ENCODE measurements at places on chromosomes 3 and 15.

GRCh38 chr3:58620421-58620820, 43.2 kb upstream of the FAM107A start:
- no peak for DNase-seq

- no peak for DNase-seq
These were observed 207.7 kb upstream of the TRIM42 start for GRCh38 chr3:140470211-140470610.

- no peak for DNase-seq
These were observed 367.3 kb downstream of the EPHA6 start for GRCh38 chr3:97181704-97182103.

GRCh38 chr15:69088300-69088965, 72.0 kb upstream of the GLCE start:
- no peak for DNase-seq

GRCh38 chr3:44995142-44995770, 19.2 kb downstream of the EXOSC7 start:
- DNase-seq, result no peak

- DNase-seq, result no peak
These were observed 4.8 kb downstream of the PLCB2 start for GRCh38 chr15:40302981-40303380.

GRCh38 chr3:9316881-9317361, 45.9 kb upstream of the THUMPD3 start:
- no peak for DNase-seq

DNA sequence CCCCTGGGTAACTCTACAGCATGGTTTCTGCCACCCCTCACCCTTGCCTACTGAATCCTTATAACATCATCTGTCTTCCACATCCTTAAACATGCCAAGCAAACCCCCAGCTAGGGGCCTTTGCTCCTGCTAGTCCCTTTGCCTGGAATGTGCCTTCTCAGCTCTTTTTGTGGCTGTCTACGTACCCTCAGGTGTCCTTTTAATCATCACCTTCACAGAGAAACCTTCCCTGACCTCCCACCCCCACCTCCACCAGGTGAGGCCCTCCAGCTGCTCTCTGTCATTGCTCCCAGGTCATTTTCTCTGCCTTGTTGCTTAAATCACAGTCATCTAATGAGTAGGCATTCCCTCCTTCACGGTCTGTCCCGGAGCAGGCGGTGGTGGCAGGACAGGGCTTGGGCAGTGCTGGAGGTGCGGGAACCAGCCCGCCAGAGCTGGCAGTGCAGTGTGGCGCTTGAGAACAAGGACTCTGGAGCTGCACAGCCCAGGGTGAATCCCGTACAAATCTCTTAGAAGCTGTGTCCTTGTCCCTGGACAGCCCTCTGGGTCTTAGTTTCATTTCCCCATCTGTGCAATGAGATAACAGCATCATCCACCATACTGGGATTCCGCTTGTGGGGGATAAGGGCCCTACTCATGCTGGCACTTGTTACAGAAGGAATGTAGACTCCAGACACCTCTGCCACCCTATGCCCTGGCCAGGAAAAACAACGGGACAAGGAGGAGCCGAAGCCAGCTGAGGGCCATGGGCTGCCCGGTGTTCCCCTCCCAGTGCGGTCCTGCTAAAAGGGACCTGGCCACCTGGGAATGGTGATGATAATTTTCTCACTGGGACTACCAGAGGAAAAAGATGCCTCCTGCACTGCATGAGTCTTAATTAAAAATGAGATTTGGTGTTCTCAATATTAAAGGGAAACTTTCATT, 52.1 kb upstream of the IQSEC1 start:
- DNase-seq, result no peak

DNA sequence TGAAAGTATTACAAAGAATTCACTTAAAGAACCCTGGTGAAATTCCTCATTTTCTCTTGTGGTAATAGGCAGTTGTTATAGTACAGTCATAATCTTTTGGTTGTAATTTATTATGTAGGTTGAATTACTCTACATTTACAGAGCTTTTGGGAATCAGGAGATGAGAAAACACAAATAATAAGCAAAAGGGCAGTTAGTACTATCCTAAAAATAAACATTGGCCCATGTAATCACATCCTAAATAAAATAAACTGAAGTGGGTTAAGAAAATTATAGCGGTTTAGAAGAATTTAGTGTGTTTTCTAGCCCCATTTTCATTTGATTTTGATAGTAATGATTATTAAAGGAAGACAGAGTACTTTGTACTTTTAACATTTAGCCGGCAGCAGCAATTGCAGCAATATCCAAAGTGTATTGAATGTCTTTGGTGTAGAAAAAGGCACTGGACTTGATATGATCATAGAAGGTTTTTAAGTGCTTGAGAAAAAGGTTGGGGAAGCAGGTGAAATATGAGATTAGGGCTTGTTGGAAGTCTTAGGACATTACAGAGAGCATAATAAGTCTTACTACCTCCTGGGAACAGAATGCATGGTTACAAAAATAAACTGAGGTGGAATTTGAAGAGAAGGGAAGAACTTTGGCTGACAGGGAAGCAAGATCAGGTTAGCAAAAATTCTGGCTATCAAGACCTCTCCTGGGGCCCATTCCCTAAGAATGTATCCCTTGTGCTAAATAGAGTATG, 79.9 kb downstream of the MBNL1 start:
- DNase-seq, result no peak

DNA sequence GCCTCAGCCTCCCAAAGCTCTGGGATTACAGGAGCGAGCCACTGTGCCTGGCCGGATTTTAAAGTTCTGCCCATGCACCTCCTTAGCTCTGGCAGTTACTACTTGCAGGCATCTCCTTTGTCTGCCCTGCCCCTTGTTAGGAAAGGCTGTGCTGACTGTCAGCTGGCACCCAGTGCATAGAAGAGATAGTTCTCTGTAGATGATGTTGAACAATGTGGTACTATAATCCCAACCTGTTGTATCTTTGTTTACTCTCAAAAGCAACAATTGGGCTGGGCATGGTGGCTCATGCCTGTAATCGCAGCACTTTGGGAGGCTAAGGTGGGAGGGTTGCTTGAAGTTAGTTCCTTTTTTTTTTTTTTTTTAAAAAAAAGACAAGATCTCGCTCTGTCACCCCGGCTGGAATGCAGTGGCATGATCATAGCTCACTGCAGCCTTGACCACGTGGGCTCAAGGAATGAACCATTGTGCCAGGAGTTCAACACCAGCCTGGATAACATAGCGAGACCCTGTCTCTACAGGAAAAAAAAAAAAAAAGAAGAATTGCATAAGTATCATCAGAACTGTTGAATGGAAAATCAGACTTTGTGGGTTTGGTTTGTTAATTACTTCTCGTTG, 30.6 kb downstream of the FLNB start:
- DNase-seq, result no peak

DNA sequence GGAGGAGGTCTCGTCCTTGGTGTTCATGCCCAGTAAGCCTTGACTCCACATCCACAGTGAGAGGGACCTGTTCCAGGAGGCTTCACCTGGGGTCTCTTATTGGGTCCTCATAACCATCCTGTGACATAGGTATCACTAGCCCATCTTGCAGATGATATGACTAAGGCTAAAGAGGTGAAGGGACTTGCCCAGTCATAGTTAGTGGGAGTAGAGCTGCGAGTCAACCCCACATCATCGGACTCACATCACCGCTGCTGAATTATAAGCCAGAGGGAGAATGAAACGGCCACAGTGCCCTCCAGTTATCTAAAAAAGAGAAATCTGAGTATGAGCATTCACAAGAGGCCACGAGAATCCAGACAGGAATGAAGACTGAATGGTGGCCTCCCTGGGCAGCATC, 66.0 kb downstream of the MESD start:
- DNase-seq, result no peak

- DNase-seq, result no peak
These were observed 24.0 kb downstream of the RMDN3 start for GRCh38 chr15:40731034-40731433.

- no peak for DNase-seq
These were observed 211.2 kb upstream of the EIF1B start for GRCh38 chr3:40098261-40098759.

- no peak for DNase-seq
These were observed 154.3 kb upstream of the PLAAT1 start for GRCh38 chr3:193086681-193087080.

- no peak for DNase-seq
These were observed 3.7 kb downstream of the PBRM1 start for GRCh38 chr3:52682016-52682415.

DNA sequence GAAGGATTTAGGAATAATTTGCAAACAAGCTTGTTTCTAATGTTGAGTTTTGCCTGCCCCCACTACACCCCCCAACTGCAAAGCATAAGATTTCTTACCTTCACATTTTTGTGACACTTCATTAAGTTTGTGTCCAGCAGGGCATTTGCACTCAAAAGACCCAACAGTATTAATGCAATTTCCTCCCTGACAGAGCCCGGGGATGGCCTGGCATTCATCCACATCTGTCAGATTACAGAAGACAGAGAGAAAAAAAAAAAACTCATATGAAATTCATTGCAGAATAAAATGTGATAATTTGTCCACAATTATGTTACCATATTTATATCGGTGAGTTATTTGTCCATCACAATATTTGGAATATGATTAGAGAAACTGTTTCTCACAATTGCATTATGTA, 111.5 kb downstream of the FBN1 start:
- DNase-seq, result no peak

- DNase-seq, result no peak
These were observed 65.4 kb upstream of the HERC1 start for GRCh38 chr15:63899193-63899592.

DNA sequence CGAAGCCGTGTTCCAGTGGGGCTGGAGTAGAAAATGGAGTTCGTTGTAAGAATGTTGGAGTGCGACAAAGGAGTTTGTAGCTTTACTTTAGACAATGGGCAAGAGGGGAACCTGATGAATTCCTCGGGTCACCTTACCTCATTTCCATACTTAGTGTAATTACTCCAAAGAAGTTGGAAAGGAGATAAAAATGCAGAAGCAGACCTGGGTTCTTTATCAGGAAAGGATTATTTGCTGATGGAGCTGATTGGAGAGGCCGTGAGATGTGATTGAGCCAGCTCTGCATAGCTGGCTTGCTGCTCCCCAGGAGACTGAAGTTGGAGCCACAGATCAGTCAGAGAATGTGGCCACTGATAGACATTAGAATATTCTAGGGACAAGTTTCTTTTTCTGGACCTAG, 33.4 kb upstream of the TBL1XR1 start:
- no peak for DNase-seq

DNA sequence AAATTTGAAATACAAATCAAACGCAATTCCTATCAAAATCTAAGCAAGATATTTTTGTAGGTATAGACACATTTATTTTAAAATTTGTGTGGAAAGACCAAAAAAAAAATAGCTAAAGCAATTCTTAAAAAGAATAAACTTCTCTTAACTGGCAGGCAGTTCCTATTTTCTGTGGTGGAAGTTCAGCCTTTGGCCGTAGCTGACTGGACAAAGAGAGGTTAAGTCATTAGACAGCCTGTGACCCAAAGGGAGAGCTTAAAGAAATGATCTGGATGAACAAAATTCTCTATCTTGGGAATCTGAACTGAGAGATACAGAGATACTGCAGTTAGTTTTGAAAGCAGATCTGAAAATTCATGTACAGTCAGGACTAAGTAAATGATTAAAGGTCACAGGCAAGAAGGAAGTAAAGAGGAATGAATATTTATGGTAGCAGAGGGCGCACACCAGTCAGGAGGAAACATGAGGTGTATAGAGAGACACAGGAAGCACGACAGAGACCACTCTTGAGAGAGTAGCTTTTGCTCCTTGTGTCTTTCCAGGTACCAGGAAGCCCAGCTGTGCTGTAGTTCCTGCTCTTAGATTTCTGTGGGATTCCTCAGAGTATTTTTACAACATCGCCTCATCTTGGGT, 57.5 kb downstream of the TPRG1 start:
- DNase-seq, result no peak

- DNase-seq, result no peak
These were observed 420.2 kb downstream of the SI start for GRCh38 chr3:164658125-164658524.

- DNase-seq, result no peak
These were observed 62.4 kb upstream of the RARB start for GRCh38 chr3:25365636-25366035.

DNA sequence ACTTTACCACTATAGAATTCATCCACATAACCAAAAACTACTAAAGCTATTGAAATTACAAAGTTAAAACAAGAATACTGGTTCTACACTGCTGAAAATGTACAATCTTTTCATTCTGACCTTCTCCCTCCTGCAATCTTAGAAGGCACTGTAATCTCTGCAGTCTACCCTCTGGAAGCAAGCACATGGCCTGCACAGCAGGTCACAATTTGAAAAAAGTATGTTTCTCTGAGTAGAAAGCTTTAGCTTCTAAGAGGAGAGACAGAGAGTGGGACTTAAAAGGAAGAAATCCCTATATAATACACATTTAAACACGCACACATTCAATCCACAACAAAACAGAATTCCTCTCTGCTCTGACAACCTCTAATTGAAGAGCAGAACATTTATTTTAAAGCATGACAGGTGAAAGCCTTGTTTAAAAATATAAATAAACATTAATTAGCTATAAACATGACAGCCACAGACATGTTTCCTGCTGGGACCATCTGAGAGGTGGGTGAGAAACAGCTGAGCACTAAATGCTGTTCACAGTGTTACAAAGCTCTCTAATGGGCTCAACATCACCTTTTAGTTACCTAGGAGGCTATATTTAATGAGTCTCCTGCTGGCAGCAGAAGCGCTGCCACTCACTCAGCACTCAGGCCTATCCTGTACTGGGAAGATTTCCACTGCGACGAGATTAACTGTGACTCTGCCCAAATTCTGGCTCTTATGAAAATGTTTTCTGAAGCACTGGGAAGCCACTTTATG, 447.4 kb downstream of the AGBL1 start:
- no peak for DNase-seq

DNA sequence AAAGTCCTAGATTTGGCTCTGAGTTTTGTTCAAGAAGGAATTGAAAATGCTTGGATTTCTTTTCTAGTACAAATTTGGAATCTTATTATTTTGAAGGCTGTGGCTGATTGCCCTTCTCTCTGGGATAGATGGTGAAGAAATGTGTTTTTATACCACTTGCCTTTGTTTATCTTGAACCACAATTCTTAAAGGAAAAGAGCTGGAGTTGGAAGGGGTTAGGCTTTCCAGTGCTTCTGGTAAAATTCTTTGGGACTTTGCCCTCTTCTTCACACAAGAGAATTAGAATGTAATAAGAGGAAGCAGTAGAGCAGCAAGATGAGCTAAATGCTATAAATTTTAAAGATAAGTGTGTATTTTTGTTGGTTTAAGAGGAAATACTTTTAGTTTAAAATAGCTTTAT, 65.8 kb downstream of the COL6A5 start:
- no peak for DNase-seq

Data from glutamatergic neuron (in vitro differentiated cells).